ENCODE measurements at places on chromosomes 6 and 20.

GRCh38 chr6:121603486-121603885, 168.0 kb downstream of the GJA1 start:
- DNase-seq: no peak

- DNase-seq: peak; percentile 42
Measured at GRCh38 chr20:63183422-63184146, 32.3 kb downstream of the YTHDF1 start.

- DNase-seq: no peak
Measured at GRCh38 chr20:54587408-54587807, 112.0 kb downstream of the DOK5 start.

GRCh38 chr6:147530132-147531060, 21.9 kb downstream of the SAMD5 start:
- no peak for DNase-seq

DNA sequence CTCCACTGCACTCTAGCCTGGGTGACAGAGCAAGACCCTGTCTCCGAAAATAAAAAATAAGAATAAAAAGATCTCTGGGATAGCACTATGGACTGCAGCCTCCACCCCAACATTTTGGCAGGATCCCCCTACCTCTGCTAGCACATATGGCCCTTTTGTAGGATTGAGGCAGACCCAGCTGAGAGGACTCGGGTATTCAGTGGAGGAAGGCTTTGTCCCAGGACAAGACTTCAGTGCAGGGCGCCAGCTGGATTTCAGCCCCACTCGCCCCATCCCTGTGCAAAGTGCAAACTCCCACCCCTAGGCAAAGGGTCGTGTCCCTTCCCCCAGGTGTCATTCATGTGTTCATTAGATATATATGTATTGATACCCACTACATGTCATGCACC, 84.6 kb upstream of the SLC22A16 start:
- DNase-seq: no peak

DNA sequence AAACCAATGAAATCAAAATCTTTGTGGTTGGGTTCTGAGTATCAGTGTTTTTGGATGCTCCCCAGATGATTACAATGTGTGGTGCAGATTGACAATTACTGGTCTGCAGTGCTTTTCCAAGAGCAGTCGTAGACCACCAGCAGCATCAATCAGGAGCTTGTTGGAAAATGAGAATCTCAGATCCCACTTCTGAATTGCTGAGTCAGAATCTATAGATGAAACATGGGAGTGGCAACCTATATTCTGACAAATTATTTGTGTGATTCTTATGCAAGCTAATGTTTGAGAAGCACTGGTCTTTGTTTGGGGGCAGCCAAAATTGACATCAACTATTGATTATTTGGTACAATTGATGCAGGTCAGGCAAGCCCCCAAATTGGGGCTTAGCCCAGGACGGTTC, 539.9 kb upstream of the BTBD3 start:
- DNase-seq: no peak

DNA sequence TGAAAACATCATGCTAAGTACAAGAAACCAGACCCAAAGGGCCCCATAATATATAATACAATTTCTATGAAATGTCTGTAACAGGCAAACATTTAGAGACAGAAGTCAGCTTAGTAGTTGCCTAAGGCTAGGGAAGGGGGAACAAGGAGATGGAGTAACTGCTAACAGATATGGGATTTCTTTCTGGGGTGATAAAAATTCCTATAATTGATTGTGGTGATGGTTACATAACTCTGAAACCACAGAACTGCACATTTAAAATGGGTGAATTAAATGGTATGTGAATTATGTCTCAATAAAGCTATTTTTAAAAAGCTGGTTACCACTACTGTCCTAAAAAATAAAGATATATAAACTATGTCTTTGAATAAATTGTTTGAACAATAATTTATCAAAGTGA, 3.2 kb downstream of the CEP162 start:
- DNase-seq: no peak

GRCh38 chr6:10886691-10887502, at the start of gene SYCP2L:
TSS of gene SYCP2L (plus strand) at chr6:10887052. CDS start at chr6:10887127, 75 bp downstream.
- DNase-seq: no peak

DNA sequence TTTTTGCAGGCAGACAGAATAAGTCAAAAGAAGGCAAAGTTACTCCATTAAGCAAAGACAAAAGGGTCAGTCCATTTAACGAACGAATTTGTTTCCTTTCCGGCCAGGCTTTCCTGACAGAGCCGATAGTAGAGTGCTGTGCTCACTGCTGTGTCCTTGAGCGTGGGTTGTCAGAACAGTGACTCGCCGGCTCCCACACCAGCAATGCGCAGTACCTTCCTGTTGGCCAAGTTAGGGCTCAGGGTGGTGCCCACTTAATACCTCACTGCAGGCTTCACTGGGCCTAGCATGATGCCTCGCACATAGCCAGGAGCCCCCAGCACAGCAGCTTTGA, 294.7 kb downstream of the FOXC1 start:
- DNase-seq: no peak

GRCh38 chr6:157912326-157912725, 69.3 kb upstream of the SYNJ2 start:
- DNase-seq: no peak

GRCh38 chr6:36018339-36018738, 6.1 kb downstream of the SLC26A8 start:
- no peak for DNase-seq

DNA sequence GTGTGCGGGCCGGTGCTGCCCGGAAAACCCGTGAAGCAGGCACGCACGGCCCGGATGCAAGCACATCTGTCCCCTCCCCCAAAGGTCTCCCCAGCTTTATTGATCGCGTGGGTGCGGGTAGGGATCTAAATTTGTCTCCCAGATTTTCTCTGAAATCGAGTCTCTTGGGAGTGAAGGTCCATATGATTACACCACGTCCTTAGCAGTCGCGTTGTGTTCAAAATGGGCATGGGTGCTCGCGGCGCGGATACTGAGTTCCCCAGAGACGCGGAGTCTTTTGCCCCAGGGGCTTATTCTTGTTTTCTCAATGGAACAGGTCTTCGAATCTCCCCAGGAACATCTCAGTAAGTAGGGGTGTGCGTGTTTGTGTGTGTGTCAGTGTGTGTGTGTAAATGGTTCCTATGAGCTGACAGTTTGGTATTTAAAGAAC, 2.8 kb upstream of the ZNF292 start:
- no peak for DNase-seq

GRCh38 chr6:27662769-27663168, 189.9 kb upstream of the ZNF184 start:
- no peak for DNase-seq

DNA sequence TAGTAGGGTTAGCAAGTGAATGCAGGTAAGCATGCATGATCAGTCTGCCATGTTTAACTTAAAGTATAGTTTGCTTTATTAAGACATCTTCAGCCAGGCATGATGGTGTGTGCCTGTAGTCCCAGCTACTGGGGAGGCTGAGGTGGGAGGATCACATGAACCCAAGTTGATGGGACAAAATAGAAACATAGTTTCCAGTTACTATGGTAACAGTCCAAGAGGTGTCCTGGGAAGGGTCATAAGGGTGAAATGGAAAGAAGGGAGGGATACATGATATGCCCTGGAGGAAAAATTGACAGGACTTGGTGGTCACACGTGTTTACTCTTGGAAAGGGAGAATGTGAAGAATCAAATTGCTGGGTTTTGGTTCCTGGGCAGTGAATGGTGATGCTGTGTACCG, 139.6 kb downstream of the SULF2 start:
- DNase-seq: no peak

DNA sequence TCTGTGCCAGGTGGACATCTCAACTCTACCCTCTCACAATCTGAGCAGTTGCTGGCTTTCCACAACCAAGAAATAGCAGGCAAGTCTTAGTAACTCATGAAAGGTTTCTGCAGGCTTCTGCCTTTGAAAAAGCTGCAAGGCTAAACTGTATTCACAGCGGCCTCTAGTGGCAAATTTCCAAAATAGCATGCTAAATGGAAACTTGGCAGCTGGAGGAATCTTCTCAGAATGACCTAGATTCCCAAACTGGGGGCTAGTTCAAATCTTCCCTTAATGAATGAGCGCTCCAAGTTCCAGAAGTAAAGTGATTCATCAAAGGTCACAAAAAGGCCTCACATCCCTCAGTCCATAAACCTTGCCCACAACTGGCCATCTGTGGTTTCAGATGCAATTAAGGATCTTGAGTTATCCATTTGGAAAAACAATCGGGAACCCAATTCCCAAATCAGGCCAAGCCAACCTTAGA, 11.9 kb upstream of the CPNE5 start:
- DNase-seq: no peak

GRCh38 chr6:33296797-33297405, 1.8 kb downstream of the RGL2 start:
- DNase-seq: no peak

GRCh38 chr6:125957845-125958244, 1.3 kb downstream of the HINT3 start:
- DNase-seq: no peak

GRCh38 chr6:10098756-10099528, 315.9 kb downstream of the TFAP2A start:
- no peak for DNase-seq

DNA sequence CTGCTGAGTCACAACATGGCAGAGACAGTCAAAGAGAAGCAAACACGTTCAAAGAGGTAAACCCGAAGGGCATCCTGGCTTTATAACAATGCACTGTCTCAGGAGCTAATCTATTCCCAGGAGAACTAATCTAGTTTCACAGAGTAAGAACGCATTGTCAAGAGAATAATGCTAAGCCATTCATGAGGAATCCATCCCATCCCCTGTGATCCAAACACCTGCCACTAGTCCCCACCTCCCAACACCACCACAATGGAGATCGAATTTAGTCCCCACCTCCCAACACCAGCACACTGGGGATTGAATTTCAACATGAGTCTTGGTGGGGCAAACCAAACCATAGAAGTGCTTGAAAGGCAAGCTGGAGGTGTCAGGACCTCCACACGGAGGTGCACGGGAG, 231.5 kb upstream of the ID4 start:
- DNase-seq: no peak

DNA sequence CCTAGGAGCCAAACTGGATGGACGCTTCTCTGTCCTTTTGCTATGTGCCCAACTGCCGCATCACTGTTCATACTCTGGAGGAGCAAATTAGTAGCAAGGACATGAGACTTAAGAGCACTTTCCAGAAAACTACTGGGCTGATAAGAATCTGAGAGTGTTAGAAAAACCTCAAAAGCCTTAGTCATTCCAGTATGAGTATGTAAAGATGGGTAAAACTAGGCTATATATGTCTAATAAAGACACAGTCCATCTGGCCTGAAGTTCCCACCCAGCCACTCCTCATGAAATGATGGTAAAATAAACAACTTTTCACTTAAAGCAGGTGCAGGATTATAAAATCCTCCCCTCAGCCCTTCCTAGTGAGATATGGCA, 30.6 kb downstream of the SHLD1 start:
- DNase-seq: no peak

GRCh38 chr6:106631346-106631745, 2.0 kb downstream of the QRSL1 start:
- no peak for DNase-seq

- DNase-seq: no peak
Measured at GRCh38 chr6:35318196-35319171, 20.9 kb downstream of the DEF6 start.

GRCh38 chr6:3414327-3415081, 42.3 kb downstream of the SLC22A23 start:
- no peak for DNase-seq

Data from activated CD4-positive, alpha-beta T cell treated with anti-CD3 and anti-CD28 coated beads, Interleukin-2, amount 50 U/mL, for 4 hours (primary cell).